HuH-7.5 (cell line): ENCODE measurements at places on chromosomes 2 and 18.

DNA sequence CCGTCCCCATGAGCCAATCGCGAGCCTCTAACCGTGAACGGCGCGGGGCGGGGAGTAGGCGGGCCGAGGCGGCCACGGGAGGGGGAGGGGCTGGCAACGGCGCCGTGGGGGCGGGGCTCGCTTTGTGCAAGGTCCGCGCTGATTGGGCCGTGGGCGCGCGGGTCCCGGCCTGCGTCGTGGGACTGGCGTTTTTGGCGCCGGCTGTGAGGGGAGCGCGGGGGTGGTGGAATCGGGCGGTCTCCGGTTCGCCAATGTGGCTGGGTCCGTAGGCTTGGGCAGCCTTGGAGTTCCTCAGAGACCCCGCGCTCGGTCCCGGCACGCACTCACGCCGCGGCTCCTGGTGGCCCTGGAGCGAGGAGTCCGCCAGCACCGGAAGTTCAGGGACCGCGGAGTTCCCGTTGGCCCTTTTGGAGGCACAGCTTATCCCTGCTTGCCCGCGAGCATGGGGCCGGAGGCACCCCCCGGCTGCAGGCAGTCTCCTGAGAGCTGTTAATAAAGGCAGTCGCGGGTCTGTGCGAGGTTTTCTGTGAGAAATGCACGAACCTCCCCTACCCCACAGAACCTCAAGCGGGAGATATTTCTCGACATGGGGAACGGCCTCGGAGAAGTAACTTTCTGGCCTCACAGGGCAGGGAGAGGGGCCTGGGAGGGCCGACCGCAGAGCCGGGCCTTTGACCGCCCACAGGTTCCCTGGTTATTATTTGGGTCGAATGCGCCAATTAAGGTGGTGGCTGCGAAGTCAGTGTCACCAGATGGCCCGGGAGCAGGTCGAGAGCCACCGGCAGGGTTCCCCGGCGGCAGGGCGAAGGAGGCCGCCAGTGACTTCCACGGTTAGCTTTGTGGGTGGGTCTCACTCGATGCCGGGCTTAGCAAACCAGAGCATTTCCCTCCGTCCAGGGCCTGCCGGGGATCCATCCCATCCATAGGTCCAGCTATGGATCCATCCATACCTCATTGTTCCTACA is 574 bp upstream of the NCL start:
- peak; percentile 90 for DNase-seq

- DNase-seq = no peak
These were observed 398.4 kb upstream of the CWC22 start for GRCh38 chr2:180405520-180405919.

- DNase-seq = no peak
These were observed 129.7 kb downstream of the NETO1 start for GRCh38 chr18:72738136-72738535.

GRCh38 chr2:147989809-147990403 is 30.6 kb downstream of the ORC4 start:
- peak; percentile 5 for DNase-seq

DNA sequence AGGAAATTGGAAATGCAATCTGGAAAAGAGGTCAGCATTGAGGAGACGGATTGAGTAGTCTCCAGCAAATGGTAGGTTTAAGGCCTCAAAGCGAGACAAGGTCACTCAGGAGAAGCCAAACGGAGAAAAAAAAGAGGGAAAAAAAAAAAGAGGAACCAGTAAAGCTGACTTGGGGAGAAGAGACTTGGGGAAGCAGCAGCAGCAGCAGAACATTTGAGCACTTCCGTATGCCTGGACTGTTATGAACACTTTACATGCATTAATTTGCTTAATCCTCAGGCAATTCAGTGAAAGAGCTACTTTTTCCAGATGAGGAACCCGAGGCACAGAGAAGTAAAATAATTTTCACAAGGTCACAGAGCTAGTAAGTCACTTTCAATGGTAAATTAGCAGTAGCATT is 81.3 kb downstream of the OSBPL6 start:
- no peak for DNase-seq

- no peak for DNase-seq
These were observed 25.4 kb downstream of the WDR75 start for GRCh38 chr2:189466656-189467055.

DNA sequence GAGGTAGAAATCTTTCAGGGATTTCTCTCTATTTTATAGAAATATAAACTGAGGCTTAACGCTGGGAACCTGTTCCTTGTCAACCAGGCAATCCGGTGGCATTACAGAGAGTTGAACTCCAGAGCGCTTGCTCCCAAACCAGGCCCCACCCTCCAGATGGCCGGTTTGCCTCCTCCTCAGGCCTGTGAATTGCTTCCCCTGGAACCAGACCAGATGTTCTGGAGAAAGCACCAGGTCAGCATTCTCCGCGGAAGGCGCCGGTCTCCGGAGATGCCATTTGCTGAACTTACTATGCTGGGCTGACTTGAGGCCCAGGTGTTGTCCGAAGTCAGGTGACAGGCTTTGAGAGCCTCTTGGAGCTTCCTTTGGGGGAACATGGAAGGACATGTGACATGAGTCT is 17.2 kb downstream of the TNP1 start:
- no peak for DNase-seq

GRCh38 chr2:99422599-99422998 is 67.2 kb downstream of the REV1 start:
- DNase-seq = no peak

DNA sequence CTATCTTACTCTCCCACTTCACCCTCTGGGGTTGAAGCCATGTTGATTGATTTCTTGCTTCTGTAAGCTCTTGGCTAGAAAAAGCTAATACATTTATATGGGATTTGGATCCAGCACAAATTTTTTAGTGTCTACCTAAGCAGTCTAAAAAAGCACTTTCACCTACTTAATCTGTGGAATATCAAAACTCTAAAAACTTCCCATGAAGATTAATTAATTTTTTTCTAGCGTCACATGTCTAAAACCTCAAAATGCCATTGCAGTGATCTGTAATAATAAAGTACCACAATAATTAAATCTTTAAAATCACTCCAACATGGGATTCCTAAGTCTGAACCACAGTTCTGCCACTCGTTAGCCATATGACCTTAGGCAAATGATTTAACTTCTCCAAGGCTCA is 180.1 kb downstream of the EN1 start:
- DNase-seq = no peak

DNA sequence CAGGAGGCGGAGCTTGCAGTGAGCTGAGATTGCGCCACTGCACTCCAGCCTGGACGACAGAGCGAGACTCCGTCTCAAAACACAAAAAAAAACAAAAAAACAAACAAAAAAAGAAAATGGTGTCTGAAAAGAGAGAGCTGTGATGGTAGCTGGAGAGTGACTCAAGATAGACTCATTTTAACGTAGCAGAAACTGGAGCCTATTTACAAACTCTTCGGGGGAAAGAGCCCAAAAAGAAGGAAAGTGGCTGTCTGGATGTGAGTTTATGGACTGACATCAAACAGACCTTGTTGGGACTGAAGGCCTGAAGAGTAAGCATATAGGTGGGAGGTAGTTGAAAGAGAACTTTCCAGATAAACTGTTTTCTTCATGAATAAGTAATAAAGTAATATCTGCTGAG is 51.8 kb downstream of the LIMS1 start:
- no peak for DNase-seq

DNA sequence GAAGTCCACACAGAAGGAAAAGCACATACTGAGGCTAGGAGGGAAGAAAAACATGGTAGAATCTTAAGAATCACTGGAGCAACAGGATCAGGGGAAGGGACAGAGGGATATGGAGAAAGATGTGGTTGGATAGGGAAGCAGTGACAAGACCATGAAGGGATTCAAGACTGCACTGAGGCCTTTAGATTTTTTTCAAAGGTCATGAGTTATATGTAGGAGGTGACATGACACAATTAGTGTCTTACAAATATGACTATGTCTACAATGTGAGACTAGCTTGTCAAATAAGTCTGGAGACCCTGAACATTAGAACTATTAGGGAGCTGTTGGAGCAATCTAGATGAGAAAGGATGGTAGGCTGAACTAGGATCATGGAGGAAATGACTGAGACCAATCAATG is 1130.3 kb upstream of the ZEB2 start:
- DNase-seq = no peak

DNA sequence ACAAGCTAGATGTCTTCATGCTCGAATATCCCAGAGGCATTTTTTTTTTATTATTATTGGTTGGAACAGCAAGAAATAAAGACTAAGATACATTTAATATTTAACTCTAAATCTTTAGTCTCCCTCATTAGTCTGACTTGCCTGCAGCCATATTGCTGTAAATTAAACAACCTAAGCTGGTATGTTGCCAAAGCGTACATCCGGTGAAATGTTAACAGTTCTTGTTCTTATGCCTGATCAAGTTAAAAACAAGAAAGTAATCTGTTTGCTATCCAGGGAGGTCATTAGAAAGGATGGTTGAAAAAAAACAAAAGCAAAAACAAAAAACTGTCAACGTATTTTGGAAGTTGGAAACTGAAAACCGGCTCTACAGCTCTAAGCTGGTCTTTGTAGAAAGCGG is 125.9 kb upstream of the NABP1 start:
- DNase-seq = no peak
